ENCODE measurements at places on chromosomes 16 and 17. TPM values are rescaled to one million over a fixed set of nuclear protein-coding genes. Genes with fewer than 3 reads are reported as not detected.

EFCAB5 gene
- 11.7 TPM for total RNA-seq

PRKCA gene
- total RNA-seq, result 22.9 TPM

- no peaks in the 10 kb centered on the region for H3K4me1 ChIP-seq
- DNase-seq, result no peak
- no peak overlapping the region for H3K27ac ChIP-seq
- H3K27me3 ChIP-seq, result no peaks in the 10 kb centered on the region
Measured at GRCh38 chr17:36674278-36674650, 72.9 kb downstream of the MRM1 start.

ATP6V0D1 gene
- 135 TPM for total RNA-seq

MSLN gene
- total RNA-seq, result 1.5 TPM

All from testis (tissue), 5 donors.